ENCODE measurements at places on chromosomes 5 and 9. TPM values are rescaled to one million over a fixed set of nuclear protein-coding genes. Genes with fewer than 3 reads are reported as not detected.

GRCh38 chr5:154230526-154230925 lies 40.0 kb downstream of the GALNT10 start:
- no peak for DNase-seq

- DNase-seq = no peak
Measured at GRCh38 chr9:90432951-90433350, 209.7 kb downstream of the DIRAS2 start.

DNA sequence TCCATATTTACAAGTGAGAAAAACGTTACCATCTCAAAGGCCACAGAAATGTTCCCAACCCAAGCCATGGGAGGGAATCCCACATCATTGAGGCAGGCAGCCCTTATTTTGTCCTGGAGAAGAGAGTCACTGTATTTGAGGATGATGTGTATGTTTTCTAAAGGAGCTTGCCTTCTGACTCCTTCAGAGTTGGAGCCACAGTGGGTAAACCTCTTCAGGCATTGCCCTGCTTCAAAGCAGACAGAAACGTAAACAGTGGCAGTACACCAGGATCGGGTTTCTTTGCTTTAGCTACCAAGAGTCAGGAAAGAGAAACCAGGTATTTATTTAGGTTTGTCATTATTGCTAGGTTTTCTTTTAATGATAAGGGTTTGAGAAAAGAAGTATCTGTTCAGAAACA lies 45.7 kb downstream of the MUSK start:
- DNase-seq = no peak

- DNase-seq = peak; percentile 14
Measured at GRCh38 chr9:84667571-84668195, 1.8 kb upstream of the NTRK2 start.

DNA sequence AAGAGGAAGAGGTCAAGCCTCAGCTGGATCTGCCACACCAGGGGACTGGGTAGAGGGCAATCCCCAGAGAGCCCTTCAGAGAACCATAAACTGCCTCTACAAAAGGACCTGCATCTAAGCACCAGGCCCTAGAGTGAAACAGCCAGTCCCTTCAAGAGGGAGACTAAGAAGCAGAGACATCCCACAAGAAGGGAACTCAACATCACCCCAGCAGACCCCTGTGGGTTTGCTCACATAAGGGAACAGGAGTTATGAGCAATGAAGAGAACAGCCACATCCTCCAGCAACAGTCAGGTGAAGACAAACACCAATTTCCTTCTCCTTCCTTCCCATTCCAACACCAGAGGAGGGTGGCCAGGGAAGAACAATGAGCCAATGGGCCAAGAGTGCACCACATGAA lies 48.9 kb downstream of the TNFSF15 start:
- DNase-seq = no peak

GRCh38 chr9:134935056-134935640 lies 17.4 kb upstream of the FCN1 start:
- DNase-seq = no peak

DNA sequence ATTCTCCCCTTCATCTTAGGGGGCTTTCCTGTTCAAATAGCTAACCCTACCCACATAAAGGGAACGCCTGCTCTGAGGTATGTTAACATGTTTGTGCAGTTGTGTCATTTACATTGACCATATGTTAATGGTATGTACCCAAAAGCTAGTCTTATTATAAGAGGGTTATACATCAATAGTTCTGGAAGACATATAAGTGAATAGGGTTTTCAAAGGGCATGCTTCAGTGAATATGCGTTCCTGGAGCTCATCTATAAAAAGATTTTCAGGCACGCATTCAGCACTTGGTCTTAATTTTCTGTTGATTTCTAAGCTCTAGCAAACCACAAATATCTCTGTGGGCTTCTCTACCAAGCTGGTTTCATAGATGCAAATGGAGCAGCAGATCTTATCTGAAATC lies 766.1 kb downstream of the IRX1 start:
- DNase-seq = no peak

GRCh38 chr9:38724754-38725153 lies 4.8 kb upstream of the FAM240B start:
- no peak for DNase-seq

GRCh38 chr5:55064523-55064922 lies 37.9 kb upstream of the GZMA start:
- DNase-seq = no peak

DNA sequence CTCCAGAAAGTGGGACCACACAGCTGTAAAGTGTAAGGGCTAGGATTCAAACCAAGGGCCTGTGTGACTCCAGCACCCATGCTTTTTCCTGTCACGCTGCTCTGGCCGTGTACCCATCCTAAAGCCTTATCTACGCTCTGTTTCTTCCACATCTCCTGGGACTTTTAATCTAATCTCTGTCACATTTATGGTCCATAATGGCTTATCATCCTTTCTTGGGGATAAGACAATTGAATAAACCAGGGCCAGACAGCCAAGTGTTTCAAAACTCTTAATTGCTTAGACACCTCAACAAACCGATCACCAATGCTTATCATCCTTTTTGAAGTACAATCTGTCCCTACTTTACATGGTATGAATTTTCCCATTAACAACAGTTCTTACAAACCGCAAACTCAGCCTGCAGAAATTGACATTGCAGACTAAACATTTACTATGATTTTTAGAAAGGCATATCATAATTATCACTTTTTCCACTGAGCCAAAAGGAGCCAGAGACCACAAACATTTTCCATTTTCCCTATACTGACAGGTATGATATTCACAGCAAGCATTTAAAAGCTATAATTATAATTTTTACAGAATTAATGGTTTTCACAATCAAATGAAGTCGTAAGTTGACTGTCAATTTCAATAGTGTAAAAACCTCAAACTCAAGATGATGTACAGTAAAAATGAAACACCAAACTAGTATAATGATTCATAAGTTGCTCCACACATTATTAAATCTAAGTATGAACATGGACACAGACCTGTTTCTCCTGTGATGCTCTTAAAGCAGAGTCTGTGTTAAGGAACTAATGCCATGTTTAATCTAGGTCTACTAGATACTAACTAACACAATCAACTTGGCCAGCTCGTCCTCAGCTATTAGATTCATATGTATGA lies 99.5 kb downstream of the FBXW11 start:
- DNase-seq = no peak

- no peak for DNase-seq
Measured at GRCh38 chr9:79630521-79631403, 59.0 kb downstream of the TLE4 start.

DNA sequence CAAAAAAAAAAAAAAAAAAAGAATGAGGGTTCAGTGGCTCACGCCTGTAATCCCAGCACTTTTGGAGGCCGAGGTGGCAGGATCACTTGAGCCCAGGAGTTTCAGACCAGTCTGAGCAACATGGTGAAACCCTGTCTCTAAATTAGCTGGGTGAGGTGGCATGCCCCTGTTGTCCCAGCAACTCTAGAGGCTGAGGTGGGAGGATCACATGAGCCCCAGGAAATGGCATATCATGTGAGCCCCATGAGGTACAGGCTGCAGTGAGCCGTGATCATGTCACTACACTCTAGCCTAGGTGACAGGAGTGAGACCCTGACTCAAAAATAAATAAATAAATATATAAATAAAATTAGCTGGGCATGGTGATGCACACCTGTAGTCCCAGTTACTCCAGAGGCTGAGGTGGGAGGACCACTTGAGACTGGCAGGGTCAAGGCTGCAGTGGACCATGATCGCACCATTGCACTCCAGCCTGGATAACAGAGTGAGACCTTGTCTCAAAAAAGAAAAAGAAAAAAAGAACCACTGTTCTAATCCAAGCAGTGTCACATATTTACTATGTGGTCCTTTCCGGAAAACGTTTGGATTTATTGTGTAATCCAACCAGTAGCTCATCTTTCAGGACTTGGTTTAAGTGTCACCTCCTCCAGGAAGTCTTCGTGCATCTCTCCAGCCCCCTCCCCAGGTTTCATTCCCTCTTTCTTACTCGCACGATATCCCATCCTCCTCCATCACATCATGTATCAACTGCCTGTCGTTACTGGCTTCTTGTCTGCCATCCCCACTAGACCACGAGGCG lies 12.3 kb upstream of the SPOUT1 start:
- DNase-seq = no peak

DNA sequence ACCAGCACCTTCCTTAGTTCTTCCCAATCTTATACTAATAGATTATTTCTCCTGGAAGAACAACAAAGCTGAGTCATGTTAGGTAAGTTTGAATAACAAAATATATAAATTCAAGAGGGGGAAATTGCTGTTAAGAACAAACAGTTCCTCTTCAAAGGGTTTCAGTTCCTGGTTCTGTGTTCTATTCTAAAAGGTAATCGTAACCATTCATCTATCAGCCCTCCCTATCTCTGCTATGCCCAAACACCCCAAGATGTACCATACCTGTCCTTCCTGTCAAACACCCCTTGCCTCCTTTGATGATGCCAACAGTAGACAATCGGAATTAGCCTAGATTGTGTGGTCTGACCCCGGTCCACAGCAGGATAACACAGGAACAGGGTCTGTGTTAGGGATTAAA lies 4.2 kb upstream of the RNF180 start:
- DNase-seq = no peak

DNA sequence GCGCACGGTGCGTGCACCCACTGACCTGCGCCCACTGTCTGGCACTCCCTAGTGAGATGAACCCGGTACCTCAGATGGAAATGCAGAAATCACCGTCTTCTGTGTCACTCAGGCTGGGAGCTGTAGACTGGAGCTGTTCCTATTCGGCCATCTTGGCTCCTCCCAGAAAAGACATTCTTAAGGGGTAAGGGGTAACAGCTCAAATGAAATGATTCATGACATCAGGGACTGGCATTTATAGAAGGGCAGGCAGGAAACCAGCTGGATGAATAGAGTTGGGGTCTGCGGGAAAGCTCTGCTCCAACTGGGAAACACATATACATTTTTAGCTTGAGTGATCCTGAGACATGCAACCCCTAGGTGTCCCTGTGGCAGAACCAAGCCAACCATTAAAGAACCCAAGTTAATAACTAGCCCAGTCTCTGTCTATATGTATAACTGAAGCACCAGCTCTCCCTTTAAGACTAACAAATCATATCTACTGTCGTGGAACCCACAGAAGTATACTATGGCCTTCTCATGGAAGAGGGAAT lies 119.3 kb downstream of the LMNB1 start:
- no peak for DNase-seq

GRCh38 chr5:57538341-57538955 lies 55.8 kb upstream of the ACTBL2 start:
- no peak for DNase-seq

- DNase-seq = no peak
Measured at GRCh38 chr5:1292139-1292538, 2.7 kb downstream of the TERT start.

- DNase-seq = no peak
Measured at GRCh38 chr9:79687131-79687447, 115.3 kb downstream of the TLE4 start.

GRCh38 chr9:72149231-72149975 lies at the start of gene GDA:
Gene GDA, plus strand, starts transcription at chr9:72149440. Its CDS starts 120 bp downstream, at chr9:72149560.
- no peak for DNase-seq

DNA sequence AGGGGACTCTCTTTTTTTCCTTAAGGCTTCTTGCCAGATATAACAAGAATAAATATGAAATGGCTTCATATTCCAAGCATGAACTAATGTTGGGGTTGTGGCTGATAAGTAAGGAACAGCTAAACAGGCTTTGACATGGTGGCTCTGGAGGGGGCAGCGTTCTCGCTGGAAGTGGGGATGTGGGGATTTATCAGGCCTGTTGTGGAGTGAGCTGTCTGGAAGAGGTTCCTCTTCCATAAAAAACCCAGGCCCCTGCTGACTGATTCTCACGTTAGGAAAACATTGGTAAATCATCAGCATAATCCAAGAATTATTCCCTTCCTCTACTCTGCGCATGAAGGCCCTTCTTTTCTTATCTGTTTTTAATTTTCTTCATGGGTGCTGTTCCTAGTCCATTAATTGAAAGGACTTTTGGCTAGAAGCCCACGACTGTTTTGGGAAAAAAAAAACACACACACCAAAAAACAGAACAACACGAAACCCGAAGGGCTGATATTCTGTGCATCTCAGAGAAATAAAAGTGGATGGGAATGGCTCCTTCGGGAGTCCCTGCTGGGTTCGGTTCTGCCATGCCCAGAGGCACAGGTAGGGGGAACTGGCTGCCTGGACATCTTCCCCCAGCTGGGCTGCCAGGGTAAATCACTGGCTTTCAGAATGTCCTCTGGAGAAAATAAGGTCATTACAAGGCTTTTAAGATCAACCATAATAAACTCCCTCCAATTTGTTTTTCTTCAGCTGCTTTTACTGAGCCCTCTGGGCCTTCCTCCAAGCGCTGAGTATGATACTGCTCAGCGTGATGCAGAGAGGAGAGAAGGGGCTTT lies 297.0 kb downstream of the SLIT3 start:
- DNase-seq = no peak

DNA sequence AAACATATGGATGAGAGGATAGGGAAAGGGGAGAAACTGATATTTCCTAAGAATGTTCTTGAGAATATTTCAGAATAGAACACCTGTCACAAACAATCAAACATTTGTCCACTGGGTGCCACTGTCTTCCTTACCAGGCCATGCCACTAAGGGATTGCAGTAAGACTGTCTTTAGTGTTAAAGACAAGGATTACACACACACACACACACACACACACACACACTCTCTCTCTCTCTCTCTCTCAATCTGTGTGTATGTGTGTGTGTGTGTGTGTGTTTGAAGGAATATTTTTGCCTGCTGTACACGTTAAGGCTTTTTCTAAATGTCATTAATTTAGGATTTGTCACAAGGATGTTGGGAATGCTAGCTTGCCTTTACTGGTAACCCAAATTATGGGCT lies 54.4 kb downstream of the CCDC192 start:
- no peak for DNase-seq

GRCh38 chr9:79880626-79881025 lies 308.9 kb downstream of the TLE4 start:
- no peak for DNase-seq

DNA sequence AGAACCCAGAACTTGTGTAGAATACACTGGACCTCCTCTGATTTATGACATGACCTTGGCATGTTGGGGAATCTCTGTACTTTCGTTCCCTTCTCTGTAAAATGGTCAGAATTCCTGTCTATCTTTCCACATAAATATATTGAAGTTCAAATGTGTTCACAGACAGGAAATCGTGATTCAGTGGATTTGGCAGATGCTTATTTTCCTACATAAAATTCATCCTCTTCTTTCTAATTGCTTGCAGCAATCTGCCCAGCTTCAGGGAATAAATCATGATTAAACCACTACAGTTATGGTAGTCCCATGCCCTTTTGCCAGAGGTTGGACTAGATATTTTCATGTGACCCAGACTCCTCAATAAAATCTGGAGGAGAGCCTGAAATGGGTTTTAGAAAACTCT lies 52.1 kb upstream of the ARL15 start:
- DNase-seq = no peak

- DNase-seq = no peak
Measured at GRCh38 chr5:13640270-13640669, 304.2 kb downstream of the DNAH5 start.

ADAMTS16 gene
- 0.58 TPM for polyA plus RNA-seq

MAMDC4 gene
- polyA plus RNA-seq = 6.7 TPM

PCDHGA9 gene
- 5.8 TPM for polyA plus RNA-seq

OR1Q1 gene
- polyA plus RNA-seq = not detected

FGFR4 gene
- 135 TPM for polyA plus RNA-seq

CCL27 gene
- polyA plus RNA-seq = 0.79 TPM

ADAMTS12 gene
- polyA plus RNA-seq = 46.3 TPM

SCGB3A2 gene
- 2,391 TPM for polyA plus RNA-seq

LOX gene
- 29.1 TPM for polyA plus RNA-seq

CNTNAP3B gene
- polyA plus RNA-seq = 13.2 TPM

RUSC2 gene
- 17.1 TPM for polyA plus RNA-seq

SLCO4C1 gene
- polyA plus RNA-seq = 1.2 TPM

INSL4 gene
- not detected for polyA plus RNA-seq

PTGER4 gene
- polyA plus RNA-seq = 2.2 TPM
